Central memory CD8-positive, alpha-beta T cell (primary cell): ENCODE measurements at places on chromosomes 2 and 18.

DNA sequence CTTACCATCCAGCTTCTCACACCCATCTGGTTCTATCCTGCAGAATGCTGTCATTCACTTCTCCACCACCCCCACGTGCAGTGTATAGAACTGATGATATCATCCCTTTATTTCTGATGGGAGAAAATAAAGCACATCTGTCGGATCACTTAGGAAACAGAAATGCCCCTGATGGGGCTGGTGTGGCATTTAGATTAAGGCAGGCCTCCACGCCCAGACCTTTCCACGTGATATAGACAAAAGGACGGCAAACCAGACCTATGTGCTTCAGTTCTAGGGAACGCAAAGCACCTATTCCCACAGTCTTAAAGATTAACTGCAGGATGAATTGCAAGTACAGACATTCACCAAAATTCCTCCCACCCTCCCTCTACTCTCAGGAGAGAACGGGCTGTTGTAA lies 27.6 kb upstream of the CABLES1 start:
- DNase-seq = no peak

GRCh38 chr2:238952261-238952919 lies 104.5 kb downstream of the TWIST2 start:
- no peak for DNase-seq

DNA sequence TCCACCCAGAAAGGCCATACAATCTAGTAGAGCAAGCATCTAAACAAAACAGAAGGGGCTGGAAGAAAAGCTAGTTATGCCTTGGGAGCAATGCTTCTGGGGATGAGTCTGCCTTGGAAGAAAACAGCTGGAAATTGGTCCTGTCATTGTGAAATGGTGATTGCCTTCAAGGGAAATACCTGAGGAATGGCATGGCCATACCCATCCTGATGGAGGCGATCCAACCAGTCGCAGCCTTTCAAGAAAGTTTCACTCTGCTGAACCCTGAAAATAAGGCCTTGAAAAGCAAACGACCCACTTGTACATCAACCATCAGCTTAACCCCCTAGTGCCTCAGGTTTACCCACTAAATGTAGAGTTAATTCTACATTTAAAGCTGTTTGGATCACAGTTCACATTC lies 72.6 kb upstream of the PID1 start:
- DNase-seq = no peak

DNA sequence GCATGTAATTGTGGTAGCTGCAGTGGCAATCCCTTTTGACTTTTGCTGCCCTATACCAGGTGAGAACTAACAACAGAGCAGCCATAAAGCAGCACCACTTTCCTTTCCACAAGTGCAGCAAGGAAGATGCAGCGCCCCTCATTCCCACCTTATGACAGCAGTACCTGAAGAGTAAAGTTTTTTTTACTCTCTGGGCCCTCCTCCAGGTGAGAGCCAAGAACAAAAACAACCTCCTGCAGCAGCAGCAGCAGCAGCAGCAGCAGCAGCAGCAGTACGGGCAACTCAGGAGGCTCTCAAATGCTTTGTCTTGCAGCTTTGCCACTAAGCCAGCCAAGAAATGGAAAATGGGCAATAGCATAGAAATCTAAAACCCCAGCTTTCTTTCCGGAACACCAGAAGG lies 397.5 kb downstream of the FIGN start:
- no peak for DNase-seq
